NCI-H748 treated with DMSO at 0.1 percent for 48 hours (cell line): ENCODE measurements at places on chromosomes 7 and 10.

GRCh38 chr10:43965918-43966570 is 317.4 kb upstream of the ZNF32 start:
- DNase-seq = no peak

GRCh38 chr10:3069876-3070275 is 2.5 kb downstream of the PFKP start:
- DNase-seq = no peak

DNA sequence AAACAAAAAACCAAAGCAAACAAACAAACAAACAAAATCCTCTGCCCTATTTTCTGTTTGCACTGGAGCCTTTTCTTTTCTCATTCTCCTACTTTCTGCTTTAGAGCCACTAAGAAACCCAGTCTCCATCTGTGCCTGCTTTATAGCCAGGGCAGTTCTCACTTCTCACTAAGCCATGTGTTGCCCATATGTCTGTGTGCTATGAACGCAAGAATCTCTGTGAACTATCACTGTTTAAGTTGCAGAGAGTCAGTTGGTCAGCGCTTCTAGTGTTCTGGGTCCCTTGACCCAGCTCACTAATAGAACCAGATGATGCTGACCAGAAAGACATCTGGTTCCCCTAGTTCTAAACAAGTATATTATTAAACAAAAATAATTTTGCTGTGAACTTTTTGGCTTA is 81.4 kb downstream of the FAM185A start:
- no peak for DNase-seq

DNA sequence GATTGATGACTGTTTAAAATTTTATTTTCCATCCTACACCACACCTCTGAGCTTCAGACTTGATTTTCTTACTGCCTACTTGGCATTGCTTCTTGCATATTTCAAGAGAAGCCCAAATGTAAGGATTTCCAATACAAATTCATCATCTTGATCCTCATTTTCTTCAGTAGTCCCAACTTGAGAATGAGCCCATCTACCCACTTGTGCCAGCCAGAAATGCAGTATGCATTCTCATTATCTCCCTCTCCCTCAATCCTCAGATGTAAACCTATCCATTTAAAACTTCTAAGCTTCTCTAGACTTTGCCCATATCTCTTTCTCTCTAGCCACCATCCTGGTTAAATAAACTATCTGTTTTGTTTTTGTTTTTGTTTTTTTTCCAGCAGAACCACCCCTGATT is 22.4 kb upstream of the EGFR start:
- DNase-seq = no peak

- peak; percentile 7 for DNase-seq
Observed at GRCh38 chr10:50990568-50991455, 83.5 kb upstream of the PRKG1 start.

- DNase-seq = no peak
Observed at GRCh38 chr10:131825960-131826650, 74.7 kb upstream of the PPP2R2D start.

DNA sequence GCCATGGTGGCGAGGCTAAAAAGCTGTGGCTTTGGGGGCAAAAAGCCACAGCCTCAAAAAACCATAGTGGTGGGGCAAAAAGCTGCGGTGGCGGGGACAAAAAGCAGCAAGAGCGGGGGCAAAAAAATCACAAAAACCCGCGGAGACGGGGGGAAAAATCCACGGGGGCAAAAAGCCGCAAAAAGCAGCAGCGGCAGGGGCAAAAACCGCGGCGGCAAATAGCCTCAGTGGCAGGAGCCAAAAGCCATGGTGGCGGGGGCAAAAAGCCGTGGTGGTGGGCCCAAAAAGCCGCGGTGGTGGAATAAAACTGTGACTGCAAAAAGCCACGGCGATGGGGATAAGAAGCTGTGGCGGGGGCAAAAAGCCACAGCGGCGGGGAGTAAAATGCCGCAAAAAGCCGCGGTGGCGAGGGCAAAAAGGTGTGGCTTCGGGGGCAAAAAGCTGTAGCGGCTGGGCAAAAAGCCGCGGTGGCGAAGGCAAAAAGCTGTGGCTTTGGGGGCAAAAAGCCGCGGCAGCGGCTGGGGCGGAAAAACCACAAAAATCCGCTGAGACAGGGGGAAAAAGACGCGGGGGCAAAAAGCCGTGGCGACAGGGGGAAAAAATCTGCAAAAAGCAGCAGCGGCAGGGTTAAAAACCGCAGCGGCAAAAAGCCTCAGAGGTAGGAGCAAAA is 526.6 kb downstream of the ZNF33B start:
- no peak for DNase-seq

GRCh38 chr10:119703903-119704508 is 21.8 kb upstream of the INPP5F start:
- no peak for DNase-seq

DNA sequence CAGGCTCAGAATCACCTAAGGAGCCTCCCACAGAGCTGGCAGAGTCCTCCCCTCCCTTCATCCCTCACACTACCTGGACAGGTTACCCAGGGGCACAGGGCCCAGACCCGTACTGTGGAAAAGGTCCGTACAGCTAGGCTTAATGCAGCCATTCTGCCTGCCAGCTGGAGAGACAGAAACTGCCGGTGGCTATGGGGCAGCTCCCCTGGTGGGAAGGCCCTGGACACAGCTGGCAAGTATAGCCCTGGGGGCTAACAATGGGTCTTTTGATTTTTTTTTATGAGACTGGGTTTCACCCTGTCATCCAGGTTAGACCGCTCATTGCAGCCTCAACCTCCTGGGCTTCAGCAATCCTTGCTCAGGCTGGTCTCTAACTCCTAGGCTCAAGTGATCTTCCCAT is 68.3 kb downstream of the GNA12 start:
- DNase-seq = no peak

GRCh38 chr10:127154831-127155620 is 41.4 kb downstream of the INSYN2A start:
- DNase-seq = no peak

DNA sequence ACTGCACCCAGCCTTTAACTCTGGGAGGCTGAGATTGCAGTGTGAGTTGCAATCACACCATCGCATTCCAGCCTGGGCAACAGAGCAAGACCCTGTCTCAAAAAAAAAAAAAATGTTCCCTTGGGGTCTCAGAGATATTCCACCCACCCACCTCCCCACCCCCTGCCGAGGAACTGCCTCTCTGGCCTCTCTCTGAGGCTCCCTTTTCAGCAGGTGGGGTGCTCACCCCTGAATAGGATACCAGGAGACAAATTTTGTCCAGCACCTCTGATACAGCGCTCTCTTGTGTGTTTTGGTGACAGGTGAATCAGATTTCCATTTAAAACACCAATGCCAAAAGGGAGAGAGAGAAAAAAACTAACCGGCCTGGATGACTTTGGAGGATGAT is 92.6 kb upstream of the KIF5B start:
- DNase-seq = no peak

- DNase-seq = no peak
Observed at GRCh38 chr10:50410066-50410811, 158.9 kb upstream of the ASAH2 start.

- no peak for DNase-seq
Observed at GRCh38 chr10:28139138-28139537, 140.3 kb upstream of the ODAD2 start.

DNA sequence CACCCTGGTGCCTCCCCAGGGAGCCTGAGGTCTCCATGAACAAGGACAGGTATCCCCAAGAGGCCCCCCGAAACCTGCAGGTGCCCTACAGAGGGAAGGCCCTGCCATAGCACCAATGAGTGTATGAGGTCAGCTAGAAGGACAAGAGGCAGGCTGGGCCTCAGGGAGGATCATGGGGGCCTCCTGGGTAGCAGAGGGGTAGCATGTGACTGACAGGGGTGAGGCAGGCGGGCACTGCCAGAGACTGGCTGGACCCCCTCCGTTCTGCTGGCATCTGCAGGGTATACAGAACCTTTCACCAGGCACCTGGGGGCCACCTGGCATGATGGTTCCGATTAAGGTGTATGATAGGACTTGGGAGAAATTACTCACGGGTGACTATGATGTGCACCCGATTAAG is 79.2 kb upstream of the KCTD7 start:
- DNase-seq = no peak

DNA sequence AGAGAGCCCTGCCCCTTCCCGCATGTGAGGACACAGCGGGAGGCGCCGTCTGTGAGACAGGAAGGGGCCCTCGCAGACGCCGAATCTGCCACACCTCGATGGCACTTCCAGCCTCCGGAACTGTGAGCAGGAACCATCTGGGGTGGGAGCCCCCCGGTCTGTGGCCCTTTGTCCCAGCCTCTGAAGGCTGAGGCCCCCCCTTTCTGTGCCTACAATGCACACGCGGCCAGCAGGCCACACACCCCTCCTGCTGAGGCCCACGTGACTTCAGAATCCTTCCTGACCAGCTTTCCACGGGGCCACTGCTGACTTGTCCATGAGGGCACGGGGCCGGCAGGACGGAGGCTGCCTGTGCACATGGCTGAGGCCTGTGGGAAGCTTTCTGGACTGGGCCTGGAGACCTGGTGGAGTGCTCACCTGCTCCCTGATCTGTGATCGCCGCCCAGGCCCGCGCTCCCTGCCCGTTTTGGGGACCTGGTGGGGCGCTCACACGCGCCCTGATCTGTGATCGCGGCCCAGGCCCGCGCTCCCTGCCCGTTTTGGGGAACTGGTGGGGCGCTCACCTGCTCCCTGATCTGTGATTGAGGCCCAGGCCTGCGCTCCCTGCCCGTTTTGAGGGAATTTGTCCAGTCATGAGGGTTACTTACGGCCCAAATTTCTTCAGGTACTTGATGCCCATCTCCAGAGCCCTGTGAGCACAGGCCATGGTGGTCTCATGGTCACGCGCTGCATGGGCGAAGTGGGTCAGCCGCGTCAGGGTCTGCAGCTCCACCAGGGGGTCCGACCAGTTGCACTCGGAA is 34.3 kb downstream of the CFAP46 start:
- no peak for DNase-seq

GRCh38 chr7:102460467-102460866 is 4.2 kb downstream of the ALKBH4 start:
- no peak for DNase-seq

- DNase-seq = no peak
Observed at GRCh38 chr10:14583967-14584366, 190.7 kb downstream of the FAM107B start.

DNA sequence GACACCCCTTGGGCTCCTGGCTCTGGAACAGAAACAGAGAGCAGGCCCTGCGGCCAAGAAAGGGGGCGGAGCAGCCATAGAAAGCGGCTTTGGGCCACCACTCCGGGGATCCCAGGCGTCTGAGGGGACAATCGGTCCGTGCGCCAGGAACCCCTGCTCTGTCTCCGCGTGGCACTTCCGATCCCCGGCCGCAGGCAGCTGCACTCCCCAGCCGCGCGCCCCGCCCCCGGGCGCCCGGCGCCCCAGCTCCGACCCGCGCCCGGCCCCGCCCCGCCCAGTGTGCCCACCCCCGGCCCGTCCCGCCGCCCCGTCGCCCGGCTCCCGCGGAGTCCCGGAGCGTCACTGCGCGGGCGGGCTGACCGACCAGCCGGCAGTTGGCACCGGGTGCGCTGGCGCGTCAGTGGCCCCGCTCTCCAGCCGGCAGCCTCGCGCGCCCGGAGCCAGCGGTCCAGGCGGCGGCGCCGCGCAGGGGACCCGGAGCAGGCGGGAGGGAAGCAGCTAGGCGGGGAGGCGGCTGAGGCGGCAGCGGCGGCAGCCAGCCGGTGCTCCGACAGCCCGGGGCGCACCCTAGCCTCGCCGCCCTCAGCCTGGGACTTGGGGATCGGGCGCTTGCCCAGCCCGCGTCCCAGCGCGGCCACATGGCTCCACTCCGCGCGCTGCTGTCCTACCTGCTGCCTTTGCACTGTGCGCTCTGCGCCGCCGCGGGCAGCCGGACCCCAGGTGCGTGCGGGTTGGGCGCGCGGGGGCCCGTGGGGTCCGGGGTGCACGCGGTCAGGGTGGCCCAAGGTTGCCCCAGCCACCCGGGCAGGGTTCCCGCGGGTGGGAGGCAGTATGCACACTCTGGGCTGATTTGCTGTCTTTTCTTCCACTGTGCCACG is at the start of gene ADAMTS14:
TSS of gene ADAMTS14 (plus strand) at position 342 of the 878 bp plus-strand sequence. CDS start at position 639, 297 bp downstream.
- DNase-seq = peak; percentile 6

DNA sequence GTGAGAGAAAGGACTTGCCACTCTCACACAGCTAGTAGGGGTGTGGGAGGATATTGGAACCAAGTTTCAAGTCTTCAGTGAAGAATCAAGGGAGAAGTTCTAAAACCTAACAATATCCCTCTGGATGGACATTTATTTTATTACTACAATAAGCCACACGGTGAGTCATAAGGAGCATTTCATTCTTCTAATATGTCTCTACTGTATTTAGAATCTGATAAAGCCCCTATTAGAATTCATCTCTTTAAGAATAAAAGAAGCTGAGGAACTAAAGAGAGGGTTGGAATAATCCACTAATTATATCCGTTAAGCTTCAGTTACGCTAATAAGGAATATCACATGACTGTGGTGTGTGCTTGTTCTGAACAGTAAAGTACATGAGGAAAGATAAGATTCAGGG is 40.9 kb upstream of the ATRNL1 start:
- DNase-seq = no peak

GRCh38 chr7:111872450-111873325 is 310.4 kb upstream of the IMMP2L start:
- DNase-seq = no peak

DNA sequence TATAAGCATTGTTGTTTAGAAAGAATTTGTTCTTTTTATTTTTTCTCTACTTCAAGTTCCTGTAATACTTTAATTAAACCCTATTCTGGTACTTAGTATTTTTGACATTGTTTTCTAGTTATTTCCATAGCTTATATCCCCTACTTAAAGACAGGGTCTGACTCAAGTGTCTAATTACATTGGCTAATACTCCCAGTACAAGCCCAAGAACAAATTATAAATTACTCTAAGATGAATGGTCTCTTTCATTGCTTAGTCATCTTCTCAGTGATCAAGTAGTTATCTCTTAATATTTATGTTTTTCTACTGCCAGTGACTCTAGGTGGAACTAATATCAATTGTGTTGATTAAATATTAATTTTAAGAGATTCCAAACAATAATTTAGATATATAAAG is 21.6 kb downstream of the AHR start:
- no peak for DNase-seq

GRCh38 chr7:116342125-116342524 is 131.8 kb downstream of the TES start:
- no peak for DNase-seq

- DNase-seq = no peak
Observed at GRCh38 chr10:102624094-102624493, 20.2 kb upstream of the TRIM8 start.

- DNase-seq = no peak
Observed at GRCh38 chr10:70508912-70509756, 30.6 kb downstream of the PALD1 start.
